ENCODE measurements at places on chromosomes 6 and 20.
A peak's percentile ranks its signal among the peaks of the same experiment; 100 is the strongest.

GRCh38 chr20:57620274-57620990, at the start of gene ZBP1:
TSS of gene ZBP1 (minus strand) at chr20:57620426. CDS start at chr20:57620295, 131 bp downstream.
- peak; percentile 66 for DNase-seq

DNA sequence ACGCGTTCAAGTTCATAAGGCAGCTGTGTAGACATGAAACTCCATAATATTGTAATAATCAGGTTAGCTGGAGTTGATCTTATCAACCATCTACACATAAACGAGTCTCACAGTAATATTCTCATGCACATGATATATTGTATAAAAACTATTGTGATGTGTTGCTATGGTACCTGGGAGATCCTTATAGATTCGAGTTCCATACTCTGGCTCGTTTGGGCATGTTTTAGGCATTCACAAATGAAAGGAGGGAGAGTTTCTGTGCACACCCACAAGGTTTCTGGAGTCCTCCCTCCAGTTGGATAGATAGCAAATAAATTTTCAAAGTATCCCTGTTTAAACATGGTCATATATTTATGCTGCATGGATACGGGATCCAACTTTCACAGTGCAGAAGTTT, 567.5 kb upstream of the SLC35B3 start:
- no peak for DNase-seq

DNA sequence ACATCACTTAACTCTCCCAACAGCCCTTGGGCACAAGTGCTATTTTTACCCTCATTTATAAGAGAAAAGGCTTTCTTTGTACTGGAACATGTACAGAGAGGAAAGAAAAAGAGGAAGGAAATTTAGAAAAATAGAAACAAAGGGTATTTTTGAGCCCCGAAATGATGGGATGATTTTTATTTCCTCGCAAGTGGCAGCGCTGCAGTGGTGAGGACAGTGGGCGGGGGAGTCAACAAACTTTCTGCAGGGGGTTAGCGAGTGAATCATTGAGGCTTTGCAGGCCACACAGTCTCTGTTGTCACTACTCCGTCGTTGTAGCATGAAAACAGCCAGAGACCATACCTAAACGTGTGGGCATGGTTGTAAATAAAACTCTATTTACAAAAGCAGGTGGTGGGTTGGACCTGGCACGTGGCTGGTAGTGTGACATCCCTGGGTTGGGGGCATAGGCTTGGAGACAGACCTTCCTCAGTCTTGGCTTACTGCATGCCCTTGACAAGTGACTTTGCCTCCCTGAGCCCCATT, 25.5 kb upstream of the OCSTAMP start:
- DNase-seq: no peak

DNA sequence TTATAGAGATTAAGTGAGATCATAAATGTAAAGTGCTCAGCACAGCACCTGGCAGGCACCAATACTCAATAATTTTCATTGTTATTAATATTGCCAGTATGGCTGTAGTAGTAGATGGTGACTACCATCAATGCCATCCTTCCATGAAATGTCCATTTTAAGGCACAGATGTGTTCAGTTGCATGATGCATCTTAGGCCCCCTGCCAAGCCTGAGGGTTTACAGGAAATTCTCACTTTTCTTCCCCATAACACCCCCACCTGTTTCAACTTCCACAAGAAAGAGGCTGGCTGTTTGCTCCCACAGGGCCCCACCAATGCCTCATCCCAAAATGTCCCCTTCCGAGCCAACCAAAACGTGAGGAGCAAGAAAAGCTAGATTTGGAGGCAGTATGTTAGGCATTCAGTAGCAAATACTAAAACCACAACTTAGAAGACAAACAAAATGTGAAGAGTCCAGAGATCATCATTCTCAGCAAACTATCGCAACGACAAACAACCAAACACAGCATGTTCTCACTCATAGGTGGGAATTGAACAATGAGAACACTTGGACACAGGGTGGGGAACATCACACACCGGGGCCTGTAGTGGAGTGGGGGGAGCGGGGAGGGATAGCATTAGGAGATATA, 110.6 kb upstream of the NHSL1 start:
- DNase-seq: no peak

DNA sequence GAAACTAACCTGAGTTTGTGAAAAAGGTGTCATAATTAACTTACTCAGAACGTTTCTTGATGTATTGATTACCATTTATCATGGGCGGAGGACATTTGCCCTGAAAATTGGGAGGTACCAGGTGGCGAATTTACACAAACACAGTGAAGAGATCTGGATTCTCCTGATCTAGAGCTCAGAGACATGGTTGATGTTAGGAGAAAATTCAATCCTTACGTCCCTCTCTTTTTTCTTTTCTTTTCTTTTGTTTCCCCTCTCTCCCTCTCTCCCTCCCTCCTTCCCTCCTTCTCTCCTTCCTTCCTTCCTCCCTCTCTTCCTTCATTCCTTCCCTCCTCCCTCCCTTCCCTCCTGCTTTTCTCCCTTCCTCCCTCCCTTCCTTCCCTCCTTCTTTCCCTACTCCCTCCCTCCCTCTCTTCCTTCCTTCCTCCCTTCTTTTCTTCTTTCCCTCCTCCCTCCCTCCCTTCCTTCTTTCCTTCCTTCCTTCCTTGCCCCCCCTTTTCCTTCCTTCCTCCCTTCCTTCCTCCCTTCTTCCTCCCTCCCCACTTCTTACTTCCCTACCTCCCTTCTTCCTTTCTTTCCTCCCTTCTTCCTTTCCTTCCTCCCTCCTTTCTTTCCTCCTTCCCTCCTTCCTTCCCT, 234.1 kb downstream of the OTOR start:
- DNase-seq: no peak

GRCh38 chr6:34459899-34460593, 5.8 kb upstream of the PACSIN1 start:
- no peak for DNase-seq

DNA sequence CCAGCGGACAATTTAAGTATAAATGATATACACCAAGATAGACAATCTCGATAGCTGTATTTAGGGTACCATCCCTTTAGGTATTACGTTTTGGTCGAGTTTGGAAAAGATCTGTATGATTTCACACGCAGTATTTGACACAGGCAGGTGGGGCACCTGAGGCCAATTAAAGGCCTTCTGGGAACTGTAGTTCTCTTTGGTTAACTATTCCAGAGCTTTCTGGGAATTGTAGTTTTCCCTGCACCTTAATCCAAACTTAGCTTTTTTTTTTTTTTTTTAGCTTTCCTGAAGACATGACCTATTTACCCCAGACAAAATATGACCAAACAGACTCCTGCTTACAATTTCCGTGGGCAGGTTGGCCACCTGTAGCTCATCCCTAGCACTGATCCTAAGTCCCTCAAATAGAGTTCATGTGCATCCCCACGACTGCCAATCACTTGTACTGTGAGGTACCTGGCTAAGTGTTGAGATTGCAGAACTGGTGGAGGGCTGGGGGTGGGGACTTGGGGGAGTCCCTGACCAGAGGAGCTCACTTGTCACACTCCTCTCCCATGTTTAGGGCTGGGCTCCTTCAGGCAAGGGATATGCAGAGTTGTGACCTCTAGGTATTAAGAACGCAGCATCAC, 999 bp upstream of the EHMT2 start:
- DNase-seq: no peak

- no peak for DNase-seq
Measured at GRCh38 chr6:170532867-170533488, 20.1 kb downstream of the PSMB1 start.

DNA sequence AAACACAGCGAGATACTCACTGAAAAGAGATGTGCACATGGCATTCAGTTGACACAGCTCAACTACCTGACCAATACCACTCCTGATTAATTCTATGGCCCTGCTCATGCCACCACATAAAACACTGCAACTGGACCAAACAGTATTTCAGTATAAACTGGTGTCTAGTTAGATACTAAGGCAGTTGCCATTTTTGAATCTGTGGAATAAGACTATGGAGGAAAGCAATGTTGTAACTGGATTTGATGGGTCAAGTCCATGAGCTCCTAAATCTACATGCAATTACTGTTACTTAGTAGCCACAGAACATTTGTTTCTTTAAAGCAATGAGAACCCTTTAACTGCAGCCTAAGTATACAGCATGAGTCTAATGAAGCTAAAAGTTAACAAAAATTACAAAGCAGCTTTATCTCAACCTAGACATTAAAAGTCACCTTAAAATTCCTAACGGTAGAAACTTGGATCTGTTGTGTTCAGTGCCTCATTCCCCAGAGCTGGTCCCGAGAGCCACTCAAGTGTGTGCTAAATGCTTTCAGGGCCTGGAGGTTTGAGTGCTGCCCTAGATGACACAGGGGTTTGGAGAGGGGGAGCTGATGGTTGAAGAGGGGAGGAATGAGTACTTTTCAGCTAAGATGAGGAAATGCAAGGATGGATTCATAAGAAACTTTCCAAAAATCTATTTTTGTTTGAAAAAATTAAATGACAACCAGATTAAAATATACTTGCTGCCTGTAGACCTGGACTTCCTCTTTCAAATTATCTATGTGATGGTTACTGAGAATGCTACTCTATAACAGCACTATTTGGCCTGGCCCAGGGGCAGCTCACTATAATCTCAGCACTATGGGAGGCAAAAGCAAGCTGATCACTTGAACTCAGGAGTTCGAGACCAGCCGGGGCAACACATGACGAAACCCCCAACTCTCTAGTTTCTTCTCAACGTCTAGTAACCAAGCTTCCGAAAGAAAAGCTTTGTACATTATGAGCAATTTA, 15.6 kb downstream of the SNX5 start:
- DNase-seq: no peak

- peak; percentile 44 for DNase-seq
Measured at GRCh38 chr6:13355999-13356785, 27.9 kb upstream of the TBC1D7 start.

DNA sequence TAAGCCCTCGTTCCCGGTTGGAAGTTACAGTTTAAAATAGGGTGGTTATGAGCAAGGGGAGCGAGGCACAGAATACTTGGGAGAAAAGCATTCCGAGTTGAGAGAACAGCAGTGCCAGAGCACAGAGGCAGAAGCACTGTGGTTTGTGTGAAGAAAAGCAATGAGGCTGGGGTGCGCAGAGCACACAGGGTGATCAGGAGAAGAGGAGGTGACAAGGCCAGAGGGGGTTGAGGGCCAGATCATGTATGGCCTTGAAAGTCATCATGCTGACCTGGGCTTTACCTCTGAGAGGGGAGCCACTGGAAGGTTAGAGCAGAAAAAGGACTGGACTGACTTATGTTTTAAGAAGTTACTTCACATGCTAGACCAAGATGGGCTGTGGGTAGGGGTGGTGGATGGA, 3.5 kb upstream of the BTN3A2 start:
- DNase-seq: no peak

DNA sequence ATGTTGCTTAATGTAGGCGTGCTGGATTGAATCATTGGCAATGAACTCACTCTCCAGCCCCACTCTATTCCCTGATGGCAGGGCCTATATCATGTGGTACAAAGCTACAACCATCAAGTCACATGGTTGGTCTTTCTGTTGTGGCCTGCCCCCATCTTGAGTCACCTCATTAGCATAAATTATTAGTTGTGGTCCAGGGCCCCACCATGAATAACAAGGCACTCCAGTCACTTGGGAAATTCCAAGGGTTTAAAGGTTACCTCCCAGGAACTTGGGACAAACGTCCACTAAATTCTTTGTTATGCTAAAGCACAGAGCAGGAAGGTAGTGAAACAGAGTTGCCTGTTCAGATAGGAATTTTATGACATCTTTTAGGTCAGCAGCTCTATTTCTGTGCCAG, 193.7 kb downstream of the SLC35F1 start:
- no peak for DNase-seq

DNA sequence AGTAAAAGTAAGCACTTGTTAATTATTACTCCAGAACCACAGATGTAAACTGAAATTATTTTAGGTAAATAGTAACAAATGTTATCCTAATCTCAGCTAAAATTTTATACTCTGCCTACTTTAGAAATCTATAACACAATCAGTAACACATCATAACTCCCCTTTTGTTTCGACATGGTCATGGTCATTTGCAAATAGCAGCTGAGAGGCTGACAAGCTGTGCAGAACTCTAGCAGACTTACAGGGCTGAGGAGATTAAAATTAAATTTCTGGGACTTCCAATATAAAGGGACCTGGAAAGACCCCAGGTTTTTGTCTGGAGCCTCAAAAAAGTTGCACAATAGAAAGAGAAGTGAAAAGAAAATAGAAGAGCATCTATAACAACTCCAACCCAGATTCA, 88.8 kb downstream of the PRL start:
- DNase-seq: no peak

DNA sequence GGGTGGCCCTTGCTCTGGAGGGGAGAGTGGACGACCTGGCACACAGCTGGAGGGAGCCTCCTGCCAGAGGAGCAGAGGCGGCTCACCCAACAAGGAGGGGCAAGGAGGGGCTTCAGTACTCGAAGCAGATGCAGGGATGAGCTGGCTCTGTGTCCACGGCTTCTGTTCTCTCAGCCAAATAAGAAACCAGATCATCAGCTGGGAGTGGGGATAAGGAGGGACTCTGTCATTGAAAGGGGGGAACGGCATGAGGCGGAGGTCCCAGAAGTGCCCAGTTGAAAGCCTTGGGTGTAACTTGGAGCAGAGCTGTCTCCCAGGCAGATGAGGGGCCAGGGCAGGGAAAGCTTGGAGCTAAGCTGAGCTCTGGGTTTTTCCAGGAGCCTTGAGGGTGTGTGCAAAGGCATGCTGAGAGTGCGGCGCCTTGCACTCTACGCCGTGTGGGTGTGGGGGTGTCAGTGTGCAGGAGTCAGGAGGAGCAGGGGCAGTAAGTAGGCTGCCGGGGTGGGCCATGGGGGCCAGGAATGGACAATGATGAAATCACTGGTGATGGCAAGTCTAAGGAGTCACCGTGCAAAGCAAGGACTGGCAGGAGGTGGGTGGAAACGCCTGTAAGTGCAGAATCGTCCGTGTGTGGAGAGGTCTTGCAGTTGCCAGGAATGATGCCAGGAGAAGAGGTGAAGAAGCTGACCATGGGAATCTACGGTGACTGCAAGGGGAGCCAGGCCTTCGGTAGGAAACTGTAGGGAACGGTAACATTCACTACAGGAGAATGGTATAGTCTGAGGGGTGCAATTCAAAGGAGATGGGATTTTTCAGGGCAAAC, 85.4 kb upstream of the FOXQ1 start:
- DNase-seq: no peak

DNA sequence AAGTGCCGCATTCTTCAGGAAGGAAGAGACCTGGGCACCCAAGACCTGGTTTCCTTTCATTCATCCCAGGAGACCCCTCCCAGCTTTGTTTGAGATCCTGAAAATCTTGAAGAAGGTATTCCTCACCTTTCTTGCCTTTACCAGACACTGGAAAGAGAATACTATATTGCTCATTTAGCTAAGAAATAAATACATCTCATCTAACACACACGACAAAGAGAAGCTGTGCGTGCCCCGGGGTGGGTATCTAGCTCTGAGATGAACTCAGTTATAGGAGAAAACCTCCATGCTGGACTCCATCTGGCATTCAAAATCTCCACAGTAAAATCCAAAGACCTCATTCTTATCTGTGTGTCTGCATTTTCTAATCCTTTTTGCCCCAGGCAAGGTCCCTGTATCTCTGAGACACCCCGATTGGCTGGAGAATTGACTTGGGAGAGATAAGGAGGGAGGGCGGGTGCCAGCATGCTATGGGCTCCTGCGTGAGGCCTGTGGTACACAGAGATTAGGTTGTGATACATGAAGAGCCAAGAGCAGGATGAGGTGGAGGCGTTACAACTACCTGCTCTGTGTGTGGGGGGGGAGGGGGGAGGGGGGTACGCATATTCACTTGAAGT, 4.8 kb downstream of the MUC21 start:
- no peak for DNase-seq
